ENCODE measurements at places on chromosomes 2 and 18.

DNA sequence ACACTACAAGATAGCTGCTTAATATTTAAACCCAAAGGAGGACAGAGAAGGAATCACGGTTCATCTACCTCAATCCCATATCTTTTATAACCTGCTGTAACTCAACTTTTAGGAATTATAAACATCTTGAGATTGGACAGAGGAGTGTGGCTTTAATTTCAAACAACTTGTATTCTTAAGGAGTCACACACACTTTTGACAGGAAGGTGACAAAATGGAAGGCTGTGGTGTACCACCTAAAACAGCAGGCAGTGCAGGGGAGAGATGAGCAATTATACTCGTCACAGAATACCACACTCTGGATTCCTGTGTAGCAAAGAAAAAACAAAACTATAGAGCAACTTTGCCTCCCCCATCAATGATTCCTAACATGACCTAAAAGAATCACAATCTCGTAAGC, 194.8 kb downstream of the ZEB2 start:
- ATAC-seq, result peak; percentile 80

- no peak for ATAC-seq
These were observed 294.5 kb upstream of the NT5C1B start for GRCh38 chr2:18883616-18884456.

DNA sequence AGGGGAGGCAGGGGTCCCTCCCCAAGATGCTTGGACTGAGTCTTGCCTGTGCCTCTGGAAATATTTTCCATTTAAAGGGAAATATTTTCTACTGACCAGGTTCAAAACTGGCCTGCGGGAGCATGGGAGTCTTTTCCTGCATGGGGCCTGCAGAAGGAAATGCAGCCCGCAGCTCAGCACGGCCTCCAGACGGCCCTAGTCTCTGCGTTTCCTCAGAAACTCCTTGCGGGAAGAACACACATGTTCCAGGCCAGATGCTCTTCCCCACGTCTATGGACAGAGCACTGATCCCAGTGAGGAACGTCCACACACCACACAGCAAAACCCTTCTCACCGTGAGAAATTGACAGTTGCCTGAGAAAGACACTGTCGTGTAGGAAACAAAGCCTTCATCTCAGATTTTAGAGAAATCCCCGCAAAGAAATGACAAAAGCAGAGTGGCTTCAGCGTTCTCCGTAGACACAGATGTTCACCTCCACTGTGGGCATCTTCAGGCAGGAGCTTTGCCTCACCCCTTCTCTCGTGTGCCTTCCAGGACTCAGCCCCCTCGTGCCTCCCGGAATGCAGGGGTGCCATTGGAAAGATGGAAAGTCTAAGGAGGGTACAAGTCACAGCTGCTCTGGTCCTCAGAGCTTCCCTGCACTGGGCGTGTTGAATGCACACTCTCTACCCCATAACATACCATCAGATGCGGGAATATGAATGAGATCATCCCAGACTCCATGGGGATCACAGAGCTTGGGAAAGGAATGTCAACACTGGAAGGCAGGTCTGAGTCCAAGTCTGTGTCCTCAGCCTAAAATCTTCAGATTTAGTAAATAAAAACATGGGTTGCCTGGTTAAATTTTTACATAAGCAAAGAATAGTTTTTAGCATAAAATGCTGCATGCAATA, 438.7 kb upstream of the SALL3 start:
- ATAC-seq, result no peak

GRCh38 chr18:74702950-74703349, 105.3 kb downstream of the ZNF407 start:
- ATAC-seq, result no peak

- no peak for ATAC-seq
These were observed 34.6 kb downstream of the EFEMP1 start for GRCh38 chr2:55888936-55889335.

GRCh38 chr2:216170076-216170763, 61.1 kb downstream of the XRCC5 start:
- no peak for ATAC-seq

GRCh38 chr2:12612671-12613070, 104.1 kb upstream of the TRIB2 start:
- ATAC-seq, result no peak

DNA sequence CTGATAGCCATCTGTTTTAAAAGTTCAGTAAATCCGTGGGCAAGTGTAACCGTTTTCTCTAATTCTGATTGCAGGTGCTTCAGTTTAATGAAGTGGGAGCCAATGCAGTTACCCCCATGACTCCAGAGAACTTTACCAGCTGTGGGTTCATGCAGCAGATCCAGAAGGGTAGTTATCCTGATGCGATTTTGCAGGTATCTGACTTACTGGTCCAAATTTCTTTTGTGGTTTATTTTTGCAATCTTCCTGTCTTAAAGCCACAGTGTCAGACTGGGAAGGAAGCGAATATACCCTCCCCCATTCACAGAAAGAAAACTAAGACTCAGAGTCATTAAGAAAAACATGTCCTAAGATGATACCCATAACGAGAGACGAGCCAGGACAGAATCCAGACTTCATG, 7.7 kb downstream of the SERPINB2 start:
- no peak for ATAC-seq

DNA sequence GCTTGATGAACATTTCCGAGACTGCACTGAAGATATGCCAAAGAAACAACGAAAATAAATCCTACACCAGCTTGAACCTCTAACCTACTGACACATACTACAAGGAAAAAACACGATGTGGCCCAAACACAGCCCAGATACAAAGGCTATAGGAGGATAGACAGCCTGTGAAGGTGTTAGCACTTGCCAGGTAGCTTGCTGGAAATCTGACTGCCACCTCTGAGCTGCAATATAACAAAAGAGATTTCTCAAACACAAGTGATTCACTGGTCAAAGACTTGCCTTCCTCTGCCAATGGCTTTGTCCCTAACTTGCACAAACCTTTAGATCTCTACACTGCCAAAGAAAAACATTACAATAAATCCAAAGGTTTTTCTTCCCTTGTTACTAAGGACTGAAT, 21.1 kb downstream of the CFAP210 start:
- no peak for ATAC-seq

DNA sequence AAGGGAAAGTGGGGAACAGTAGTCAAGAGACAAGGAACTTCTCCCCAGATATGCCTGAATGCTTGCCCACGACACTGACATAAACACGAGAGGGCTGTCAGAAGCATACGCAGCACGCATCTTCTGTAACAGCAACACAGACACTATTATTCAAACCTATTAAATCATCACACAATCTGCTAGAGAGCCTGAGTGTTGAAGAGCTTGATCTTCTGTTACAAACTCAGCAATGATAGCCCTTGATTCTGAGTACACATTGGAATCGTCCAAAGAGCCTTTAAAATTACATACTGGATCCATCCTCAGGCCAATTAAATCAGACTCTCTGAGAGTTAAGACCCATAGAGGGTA, 111.6 kb downstream of the ZNF521 start:
- ATAC-seq, result no peak

GRCh38 chr2:24164416-24164973, 10.4 kb upstream of the FAM228A start:
- peak; percentile 88 for ATAC-seq

DNA sequence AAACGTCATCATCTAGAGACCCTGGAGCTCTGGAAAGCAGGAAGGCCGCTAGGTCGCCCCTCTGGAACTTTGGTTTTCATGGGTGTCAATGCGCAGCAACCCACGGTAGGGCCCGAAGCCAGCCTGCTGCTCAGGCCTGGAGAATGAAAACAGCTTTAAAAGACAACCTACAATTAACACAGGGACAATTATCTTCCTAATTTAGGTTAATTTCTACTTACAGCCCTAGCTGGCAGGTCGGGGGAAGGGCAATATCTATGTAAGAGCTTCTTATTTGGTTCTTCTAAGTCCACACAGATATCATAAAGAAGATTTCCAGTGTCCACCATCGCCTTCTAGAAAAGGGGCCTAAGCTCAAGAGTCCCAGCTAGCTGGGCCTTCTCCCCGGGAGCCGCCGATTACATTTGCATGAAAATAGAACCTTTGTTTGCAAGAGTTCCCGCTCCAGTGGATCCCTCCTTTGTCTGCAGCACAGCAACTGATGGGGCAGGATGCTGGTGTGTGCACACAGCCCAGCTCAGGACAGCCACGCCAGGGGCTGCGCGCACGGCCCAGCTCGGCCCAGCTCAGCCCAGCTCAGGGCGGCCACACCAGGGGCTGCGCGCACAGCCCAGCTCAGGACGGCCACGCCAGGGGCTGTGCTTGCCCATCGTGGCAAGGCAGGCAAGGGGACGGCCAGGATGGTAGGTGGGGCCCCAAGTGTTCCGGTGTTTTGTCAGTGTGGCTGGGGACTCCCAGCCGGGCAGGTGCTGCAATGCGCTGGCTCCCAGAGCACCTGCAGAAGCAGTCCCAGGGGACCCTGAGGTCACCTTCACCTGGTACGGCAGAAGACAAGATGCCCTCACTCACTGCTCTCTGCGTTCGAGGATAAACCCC, 109.1 kb downstream of the HDAC4 start:
- peak; percentile 77 for ATAC-seq

GRCh38 chr2:9753276-9753600, 90.0 kb upstream of the TAF1B start:
- peak; percentile 88 for ATAC-seq

DNA sequence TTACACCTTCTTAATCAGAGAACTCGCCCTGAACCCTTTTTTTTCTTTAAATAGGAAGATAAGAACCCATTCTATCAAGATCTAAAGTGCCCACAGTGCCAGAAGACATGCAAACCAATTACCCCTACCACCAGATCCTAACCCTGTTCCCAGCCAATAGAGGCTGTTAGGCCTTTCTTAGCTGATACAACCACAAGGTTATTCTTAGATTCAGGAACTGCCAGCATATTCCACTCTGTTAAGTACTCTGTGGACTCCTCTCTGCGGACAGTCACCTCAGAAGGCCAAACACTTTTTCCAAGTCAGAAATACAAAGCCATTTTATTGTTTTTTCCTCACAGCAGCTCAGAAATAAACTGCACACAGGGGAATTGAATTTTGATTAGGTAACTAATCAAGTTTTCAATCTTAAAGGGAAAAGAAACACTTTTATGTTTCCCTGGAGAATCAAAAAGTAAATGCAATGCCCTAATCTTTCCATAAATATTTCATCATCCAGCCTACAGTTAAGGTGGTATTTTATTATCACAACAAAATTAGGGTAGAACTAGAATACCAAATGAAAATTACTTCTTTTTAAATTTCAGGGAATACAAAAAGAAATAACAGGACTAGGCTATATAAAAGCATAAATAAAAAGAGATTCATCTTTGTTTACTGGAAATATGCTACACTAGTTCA, 111.4 kb downstream of the NBAS start:
- ATAC-seq, result no peak

GRCh38 chr2:223576873-223577272, 25.3 kb downstream of the SCG2 start:
- ATAC-seq, result no peak

GRCh38 chr2:230982528-230982927, 13.4 kb upstream of the SPATA3 start:
- ATAC-seq, result no peak

DNA sequence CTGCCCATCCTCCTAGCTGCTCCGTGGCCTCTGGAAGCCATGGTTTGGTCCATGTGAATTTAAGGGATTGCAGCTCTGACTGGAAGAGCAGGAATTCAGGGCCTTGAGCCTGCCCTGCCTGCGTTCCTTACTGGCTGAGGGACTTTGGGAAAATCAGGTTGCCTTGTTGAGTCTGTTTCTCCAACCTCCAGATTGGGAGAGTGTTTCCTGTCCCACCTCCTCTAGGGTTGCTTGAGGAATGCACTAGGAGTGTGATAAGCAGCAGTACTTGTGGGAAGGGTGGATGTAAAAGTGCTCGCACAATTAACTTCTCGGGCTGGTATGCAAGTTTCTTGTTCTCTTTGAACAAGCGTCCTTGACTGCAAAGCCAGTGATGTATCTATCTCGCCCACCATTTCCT, 84.4 kb upstream of the YWHAQ start:
- ATAC-seq, result no peak

- no peak for ATAC-seq
These were observed 18.8 kb downstream of the MPPE1 start for GRCh38 chr18:11889284-11889683.

DNA sequence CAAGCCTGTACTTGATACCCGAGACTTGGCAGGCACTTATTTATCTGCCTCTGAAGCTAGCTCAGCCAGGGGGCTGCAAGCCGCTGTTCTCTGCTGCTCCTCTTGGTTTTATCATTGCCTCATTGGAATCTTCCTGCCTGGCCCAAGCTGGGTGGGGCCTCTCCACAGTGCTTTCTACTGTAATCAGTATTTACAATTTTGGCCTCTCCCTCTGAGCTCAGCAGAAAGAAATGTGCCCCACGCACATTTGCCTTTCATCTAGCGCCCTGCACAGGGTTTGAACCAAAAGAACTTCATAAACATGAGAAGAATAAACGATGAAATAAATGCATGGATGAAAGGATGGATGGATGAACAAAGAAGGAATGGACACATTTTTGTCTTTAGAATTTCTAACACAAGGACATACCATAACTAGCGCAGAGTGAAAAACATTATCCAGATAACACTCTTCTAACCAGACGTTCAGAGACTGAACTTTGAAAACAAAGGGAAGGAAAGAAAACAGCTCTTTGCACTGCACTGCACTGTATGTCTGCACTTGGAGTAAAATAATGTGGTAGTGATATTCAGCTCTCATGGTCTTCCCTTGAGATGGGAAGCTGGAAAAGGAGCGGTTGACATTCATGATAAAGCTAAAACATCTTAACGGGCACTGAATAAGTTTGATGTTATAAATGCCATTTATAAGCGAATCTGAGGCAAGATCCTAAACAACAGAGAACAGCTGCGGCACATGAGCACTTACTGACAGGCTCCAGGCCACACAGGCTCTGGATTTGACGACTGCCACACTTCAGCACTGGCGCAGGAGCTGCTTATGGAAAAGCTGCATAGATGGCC, 86.8 kb upstream of the SP3 start:
- ATAC-seq, result no peak

DNA sequence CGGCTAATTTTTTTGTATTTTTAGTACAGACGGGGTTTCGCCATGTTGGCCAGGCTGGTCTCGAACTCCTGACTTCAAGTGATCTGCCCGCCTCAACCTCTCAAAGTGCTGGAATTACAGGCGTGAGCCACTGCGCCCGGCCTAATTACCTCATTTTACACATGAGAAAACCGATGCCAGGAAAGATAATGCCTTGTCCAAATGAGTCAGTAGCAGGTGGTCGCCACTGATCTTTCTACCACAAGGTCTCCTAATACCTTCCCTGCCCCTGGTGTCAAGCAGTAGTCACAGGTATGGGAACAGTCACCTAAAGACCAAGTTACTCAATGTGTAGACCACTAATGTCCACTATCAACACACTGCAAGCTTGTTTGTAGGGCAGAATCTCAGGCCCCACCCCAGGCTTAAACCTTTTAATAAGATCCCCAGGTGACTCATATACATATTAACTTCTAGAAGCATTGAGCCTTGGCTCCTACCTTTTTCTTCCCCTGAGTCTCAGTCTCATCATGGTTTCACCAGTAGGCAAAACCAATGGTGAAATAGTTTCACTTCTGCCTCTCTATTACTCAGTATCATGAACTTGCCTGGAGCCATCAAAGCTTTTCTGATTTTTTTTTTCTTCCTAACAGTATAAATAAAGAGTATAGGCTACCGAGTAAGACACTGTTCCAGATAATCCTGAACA, 6.9 kb upstream of the EPB41L5 start:
- ATAC-seq, result peak; percentile 93
